ENCODE measurements at places on chromosomes 2 and 18. TPM values are rescaled to one million over a fixed set of nuclear protein-coding genes. Genes with fewer than 3 reads are reported as not detected.

AGBL5 gene
- 54.9 TPM for polyA plus RNA-seq

DES gene
- 46.4 TPM for polyA plus RNA-seq

RNF152 gene
- polyA plus RNA-seq = 11.7 TPM

LAMA1 gene
- 5.9 TPM for polyA plus RNA-seq

VSNL1 gene
- 19.2 TPM for polyA plus RNA-seq

SOWAHC gene
- 13.5 TPM for polyA plus RNA-seq

RBBP8 gene
- 28.0 TPM for polyA plus RNA-seq

CRYGC gene
- polyA plus RNA-seq = not detected

DNER gene
- 2.2 TPM for polyA plus RNA-seq

UGT1A4 gene
- polyA plus RNA-seq = not detected

- no peak for DNase-seq
Measured at GRCh38 chr2:189519631-189520387, 60.8 kb downstream of the SLC40A1 start.

GRCh38 chr2:140929849-140930248 lies 1201.0 kb downstream of the LRP1B start:
- DNase-seq = peak; percentile 54

DNA sequence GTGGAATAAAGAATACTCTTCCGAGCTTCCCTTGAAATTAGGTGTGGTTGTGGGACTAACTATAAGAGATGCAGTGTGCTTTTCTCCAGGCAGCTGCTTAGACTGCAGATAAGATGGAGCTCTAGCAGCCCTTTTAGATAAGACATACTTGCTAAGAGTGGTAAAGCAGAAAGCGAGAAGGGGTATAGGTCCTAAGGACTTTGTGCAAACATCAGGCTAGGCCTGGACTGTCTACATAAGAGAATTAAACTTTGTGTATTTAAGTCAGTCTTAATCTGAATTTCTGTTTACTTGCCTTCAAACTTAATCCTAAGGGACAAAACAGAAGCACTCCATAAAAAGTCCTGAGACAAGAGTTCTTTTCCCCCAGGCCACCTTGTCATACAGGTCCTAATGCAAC lies 218.9 kb downstream of the RAB3GAP1 start:
- DNase-seq = no peak

DNA sequence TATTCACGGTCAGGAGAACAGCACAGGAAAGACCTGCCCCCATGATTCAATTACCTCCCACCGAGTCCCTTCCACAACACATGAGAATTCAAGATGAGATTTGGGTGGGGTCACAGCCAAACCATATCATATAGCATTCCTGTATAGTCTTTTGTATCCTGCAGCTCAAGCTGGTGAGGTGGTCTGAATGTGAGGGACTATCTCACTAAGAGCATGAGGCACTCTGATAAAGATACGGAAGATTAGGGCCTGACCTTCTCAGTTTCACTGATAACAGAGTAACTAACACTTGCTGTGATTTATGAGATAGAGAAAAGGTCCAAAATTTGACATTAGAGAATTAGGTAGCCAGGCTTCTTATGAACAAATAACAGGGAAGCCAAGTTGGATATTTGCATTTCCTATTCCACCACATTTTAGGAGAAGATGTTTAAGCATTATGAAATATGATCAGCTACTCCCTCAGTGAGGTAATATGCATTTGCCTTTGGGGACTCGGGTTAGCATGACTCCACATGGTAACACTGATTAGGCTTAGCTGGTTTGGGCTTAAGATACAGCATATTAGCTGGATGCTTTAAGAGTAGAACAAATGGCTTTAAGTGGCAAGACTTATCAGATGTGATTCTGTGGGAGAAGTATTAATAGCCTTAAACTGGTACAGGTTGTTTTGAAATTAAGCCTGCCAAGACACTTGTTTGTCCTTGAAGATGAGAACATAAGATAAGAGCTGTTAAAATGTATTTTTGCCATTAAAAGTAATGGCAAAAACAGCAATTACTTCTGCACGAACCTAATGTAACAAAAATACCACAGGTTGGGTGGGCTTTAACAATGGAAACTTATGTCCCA lies 106.9 kb upstream of the MSTN start:
- no peak for DNase-seq

GRCh38 chr18:10139783-10140410 lies 226.1 kb downstream of the VAPA start:
- no peak for DNase-seq

- DNase-seq = no peak
Measured at GRCh38 chr2:107592280-107592624, 234.4 kb upstream of the RGPD4 start.

DNA sequence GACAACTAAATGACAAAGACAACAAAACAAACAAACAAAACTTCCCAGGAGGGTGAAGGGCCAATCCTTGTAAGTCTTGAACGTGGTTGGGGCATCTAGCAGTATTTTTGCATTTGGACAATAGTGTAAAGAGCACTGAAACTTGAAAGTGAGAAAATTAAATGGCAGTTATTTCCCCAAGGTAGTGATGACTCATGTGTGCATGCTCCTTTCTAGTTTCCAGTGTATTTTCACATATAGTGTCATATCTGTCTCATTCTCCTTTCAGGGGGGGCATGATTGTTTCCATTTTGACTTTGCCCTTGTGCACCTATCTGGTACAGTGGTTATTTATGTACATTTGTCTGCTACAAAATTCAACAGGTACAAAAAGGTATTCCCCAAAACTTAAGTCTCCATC lies 39.5 kb downstream of the CERS6 start:
- DNase-seq = no peak

GRCh38 chr2:212294816-212295215 lies 243.8 kb downstream of the ERBB4 start:
- DNase-seq = no peak

DNA sequence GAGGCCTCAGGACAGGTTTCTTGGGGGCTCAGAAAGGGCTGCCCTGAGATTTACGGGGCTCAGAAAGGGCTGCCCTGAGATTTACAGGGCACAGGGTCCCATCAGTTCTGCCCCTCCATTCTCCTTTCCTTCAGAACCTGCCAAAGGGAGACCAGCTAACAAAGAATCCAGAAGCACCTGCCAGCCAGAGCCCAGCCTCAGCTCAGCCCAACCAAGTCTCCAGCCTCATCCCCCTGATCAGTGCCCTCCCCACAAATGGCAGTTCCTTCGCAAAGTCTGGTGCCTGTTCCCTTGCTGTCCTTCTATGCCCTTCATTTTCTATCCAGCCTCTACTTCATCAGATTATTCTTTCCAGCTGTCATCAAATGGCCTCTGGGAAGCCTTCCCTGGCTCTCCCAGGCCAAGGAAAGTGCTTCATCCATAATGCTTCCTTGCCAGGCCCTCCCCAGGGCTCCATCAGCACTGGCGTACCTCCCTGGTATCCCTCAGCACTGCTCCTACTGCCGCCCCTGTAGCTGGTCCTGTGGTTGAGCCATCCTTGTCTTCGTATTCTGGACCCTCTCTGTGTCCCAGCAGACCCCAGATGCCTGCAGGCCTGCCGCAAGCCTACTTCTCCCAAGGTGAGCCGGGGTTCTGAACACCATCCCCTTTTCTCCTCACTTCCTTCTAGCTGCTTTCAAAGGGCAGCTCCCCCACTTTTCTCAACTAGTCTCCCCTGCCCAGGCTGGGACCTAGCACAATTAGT lies 96.2 kb upstream of the EPAS1 start:
- no peak for DNase-seq

DNA sequence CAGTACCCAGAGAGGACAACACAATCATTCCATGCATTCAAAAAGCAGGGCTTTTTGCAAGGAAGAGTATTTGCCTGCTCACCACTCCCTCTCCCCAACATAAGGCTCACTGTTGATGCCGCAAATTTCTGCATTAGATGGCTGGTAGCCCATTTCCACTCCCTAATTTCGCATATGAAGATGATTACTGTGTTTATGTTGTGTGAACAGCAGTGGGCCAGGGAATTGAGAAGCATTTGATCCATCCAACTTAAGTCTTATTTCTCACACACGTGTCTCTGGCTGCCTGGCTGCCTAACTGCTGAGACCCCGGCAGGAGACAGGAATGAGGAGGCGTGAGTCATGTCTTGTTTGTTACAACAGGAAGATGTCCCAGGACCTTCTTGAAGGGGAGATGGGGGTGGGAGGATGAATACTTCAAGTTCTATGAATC lies 294.1 kb downstream of the ALK start:
- no peak for DNase-seq

- DNase-seq = peak; percentile 16
Measured at GRCh38 chr2:15738943-15739342, 147.3 kb downstream of the DDX1 start.

- DNase-seq = no peak
Measured at GRCh38 chr2:202337151-202337550, 39.0 kb upstream of the BMPR2 start.
